Left renal cortex interstitium (tissue), 4 donors: ENCODE measurements at places on chromosomes 7 and 10. TPM values are rescaled to one million over a fixed set of nuclear protein-coding genes. Genes with fewer than 3 reads are reported as not detected.

- no peak for DNase-seq
Measured at GRCh38 chr7:111137296-111138192, 46.6 kb downstream of the LRRN3 start.

DNA sequence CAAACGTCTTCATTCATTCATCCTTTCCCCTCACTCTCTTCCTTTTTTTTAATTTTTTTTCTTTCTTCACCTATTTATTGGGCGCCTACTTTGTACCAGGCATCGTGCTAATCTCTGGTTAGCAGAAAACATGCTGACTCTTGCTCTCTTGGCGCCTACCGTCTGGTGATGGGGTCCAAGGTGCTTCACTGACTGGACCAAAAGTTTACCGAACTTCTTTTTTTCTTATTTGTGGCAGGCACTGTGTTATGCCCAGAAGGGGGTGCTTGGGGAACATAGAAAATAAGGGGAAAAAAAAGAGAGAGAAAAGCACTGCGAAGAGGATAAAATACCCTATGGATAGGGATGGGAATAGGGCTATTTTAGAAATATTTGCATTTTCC is 505 bp upstream of the FAM204A start:
- DNase-seq: no peak

DNA sequence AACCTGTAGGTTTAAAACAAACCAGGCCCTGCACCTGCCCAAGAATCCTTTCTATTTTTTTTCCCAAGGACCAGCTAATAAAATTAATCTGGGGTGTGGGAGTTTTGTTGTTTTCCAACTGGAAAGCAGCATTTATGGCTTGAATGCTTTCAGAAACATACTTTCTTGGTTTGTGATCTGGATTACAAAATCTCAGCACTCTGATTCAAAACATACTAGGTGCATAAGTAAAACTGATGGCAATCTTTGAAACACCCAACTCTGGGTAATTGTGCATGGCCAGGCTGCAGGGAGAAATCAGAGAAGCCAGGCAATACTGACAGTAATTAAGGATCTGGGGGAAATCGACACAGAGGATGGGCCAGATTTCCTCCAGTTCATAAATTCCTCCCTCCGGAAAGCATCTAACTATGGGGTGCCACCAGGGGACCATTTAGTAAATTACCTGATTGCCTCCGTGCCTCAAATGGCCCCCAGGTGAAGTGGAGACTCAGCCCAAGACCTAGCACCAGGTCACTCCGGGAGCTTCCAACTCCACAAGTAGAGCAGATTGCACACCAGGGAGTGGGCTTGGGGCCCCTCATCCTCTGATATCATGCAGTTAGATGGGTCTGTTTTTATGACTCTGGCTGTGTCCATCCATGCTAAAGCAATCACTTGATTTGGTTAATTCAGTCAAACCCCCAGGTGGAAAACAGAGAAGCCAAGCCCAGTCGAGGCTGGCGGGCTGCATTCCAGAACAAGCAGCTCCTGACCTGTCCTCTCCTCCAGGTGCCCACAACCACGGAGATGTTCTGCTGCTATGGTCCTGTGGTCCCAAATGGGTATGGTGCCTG is 15.2 kb upstream of the C10orf53 start:
- no peak for DNase-seq

DNA sequence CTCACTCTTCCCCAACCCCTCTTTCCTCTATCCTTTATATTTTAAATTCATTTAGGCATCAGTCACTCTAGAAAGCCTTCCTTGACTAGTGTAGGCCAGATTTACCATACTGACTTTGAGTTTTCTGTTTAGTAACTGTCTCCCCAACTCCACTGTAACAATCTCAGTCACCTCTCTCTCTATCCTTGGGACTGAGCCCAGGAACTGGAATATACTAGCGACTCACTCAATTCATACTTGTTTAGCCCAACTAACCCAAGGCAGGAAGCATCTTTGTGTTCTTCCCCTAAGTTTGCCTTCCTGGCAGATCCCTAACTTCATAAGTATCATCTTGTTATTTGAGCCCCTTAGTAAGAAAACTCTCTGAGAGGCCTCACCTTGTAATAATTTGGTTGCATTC is 19.1 kb downstream of the PLCE1 start:
- no peak for DNase-seq

- DNase-seq: no peak
Measured at GRCh38 chr10:30825495-30825894, 195.9 kb upstream of the LYZL2 start.

- no peak for DNase-seq
Measured at GRCh38 chr10:24681572-24682088, 42.1 kb downstream of the ARHGAP21 start.

GRCh38 chr10:70662362-70663220 is 9.7 kb upstream of the ADAMTS14 start:
- DNase-seq: no peak

DNA sequence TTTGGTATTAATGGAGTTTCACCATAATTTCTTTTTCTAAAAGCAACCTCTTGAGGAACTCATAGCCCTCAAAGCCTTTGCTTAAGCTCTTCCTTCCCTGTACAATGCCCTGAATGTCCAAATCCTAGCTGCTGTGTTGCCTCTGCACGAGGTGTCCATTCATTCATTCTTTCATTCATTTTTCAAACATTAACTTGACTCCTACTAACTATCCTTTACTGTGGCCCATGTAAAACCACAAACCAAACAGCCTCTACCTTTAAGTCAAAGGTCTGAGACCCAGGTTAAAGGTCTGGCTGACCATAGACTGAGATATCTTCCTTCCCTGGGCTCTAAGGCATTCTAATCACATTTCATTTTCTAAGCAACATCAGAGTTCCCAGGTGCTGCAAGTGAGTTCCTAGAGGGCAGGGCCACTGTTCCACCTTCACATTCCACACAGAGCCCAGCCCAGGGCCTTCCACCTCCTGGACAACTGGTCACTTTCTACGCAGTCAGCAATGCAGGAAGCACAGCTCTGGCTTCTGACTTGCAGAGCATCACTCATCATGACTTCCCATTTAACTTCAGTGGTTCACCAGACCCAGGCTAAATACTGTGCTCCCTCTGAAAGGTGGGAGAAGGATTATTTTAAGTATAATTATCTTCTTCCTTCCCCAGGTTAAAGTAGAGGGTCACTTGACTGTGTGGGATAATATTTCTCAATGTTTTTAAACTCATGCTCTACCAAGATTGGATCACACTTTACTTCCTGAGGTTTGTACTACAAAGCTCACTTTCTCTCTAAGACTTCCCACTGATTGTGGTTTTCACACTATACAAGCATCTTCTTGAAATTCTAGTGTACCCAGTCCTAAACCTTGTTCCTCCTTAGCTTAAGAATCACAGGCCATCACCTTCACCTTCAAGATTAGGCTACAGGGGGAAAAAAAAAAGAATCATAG is 19.1 kb downstream of the ATXN7L1 start:
- no peak for DNase-seq

- no peak for DNase-seq
Measured at GRCh38 chr10:91901784-91902677, 7.3 kb downstream of the FGFBP3 start.

DNA sequence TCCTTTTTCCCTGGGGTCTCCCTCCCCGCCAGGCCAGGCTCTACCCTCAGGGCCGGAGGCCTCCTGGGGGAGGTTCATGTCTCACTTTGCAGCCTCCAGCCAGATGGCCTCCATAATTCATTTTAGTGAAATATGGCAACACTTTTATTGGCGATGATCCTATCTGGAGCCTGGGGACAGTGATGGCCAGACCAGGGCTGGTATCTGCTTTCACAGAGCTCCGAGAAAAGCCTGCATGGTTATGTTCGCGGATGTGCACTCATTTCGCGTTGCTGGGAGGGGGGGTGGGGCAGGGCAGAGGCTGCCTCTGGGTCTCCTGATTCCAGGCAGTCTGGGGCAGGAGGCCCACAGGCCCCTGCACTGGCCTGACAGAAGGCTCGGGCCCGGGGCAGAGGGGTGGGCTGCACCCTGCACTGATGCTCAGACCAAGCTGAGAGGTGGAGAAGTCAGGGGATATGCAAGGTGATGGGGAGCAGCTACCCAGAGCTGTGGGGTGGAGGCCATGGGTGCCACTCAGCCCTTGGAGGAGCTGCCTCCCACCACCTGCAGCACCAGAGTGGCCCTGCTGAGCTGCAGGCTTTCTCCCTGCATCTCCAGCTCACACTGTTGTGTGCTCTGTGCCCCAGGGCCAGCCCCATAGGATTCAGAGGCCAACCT is 85.3 kb upstream of the RET start:
- no peak for DNase-seq

DNA sequence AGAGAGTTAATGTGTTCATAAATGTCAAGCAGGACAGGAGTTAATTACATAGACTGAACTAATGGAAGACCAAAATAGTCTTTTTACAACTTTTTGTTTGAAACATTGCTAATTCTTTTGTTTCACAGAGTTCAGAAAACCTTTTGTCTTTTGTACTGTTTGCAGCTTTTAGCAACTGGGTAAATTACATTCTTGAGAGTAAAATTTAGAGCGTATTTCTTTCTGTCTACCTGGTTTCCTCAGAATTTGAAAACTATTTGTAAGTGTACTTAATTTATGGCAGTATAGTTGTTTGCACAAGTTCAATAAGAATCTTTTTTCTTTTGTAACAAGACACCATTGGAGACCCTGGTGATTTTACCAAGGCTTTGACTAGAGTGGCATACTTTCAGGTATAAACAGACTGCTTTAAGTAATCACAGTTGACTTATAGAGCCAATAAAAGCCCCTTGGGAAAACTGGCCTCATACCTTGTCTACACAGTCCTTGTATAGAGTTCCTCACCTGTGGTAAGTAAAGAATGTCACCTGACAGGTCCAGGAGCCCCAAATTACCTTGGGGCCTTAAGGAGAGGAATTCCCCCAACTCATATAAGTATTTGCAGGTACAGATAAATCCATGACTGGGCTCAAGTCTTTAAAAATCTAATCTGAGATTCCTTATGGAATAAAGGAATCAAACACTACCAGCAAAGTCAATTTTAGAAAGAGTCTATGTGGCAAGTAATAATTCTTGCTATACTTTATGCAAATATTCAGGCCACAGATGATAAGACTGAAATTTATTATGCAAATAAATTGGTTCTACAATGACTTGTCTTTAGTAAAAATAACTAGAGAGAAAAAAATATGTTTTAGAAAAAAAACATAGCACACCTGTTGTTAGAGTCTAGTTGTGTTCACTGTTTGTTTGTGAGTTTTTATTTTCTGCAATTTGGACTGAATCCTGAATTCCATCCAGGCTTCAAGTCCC is 23.6 kb upstream of the CREB3L2 start:
- no peak for DNase-seq

GRCh38 chr7:21718391-21718790 is 175.6 kb downstream of the DNAH11 start:
- DNase-seq: no peak

DNA sequence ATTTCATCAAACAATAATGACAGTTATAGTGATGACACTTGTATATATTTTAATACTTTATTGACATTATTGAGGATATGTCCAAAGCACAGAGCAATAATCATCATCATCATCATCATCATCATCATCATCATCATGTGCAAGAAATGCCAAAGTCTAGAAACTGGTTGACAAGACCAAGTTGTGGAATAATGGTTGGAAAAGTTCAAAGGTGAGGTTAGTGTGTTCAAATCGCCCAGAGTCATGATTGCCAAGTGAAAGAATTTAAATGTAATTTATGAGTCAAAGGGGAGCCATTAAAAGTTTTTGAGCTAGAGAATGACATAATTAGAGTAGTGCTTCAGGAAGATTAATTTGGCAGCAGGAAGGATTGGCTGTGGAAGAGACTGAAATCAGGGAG is 852.4 kb downstream of the SORCS1 start:
- no peak for DNase-seq

DNA sequence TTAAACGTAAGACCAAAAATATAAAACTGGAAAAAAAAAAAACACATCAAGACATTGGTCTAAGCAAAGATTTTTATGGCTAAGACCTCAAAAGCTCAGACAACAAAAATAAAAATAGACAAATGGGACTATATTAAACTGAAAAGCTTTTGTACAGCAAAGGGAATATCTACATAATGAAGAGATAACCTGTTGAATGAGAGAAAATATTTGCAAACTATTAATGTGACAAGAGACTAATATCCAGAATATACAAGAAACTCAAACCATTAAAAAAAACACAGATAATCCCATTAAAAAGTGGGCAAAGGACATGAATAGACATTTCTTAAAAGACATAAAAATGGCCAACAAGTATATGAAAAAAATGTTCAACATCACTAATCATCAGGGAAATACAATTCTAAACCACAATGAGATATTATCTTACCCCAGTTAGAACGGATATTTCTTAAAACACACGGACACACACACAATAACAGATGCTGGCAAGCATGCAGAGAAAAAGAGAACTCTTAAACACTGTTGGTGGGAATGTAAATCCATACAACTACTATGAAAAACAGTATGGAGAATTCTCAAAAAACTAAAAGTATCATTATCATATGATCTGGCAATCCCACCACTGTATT is 28.8 kb downstream of the CNOT4 start:
- DNase-seq: no peak

- no peak for DNase-seq
Measured at GRCh38 chr7:150831851-150832250, 20.5 kb upstream of the AOC1 start.

The NME8 gene
- not detected for polyA plus RNA-seq

The FGF8 gene
- polyA plus RNA-seq: 6.5 TPM

The PIP gene
- not detected for polyA plus RNA-seq

The PSMA2 gene
- polyA plus RNA-seq: 255 TPM
